ENCODE measurements at places on chromosomes 2 and 18.

DNA sequence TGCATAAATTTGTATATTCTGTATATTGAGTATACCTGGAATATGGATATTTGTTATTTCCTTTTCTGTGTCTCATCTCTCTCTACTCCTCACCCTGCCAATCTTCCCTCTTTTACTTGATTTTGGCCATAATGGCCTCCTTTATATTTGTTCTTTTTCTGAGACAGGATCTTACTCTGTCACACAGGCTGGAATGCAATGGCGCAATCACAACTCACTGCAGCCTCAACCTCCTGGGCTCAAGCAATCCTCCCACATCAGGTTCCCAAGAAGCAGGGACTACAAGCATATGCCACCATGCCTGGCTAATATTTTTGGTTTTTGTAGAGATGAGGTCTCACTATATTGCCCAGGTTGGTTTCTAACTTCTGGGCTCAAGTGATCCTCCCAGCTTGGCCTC is 30.5 kb downstream of the PREPL start:
- no peak for DNase-seq

GRCh38 chr2:175009917-175010621 is 4.9 kb upstream of the CHN1 start:
- DNase-seq, result no peak

GRCh38 chr2:48098539-48098938 is 192.2 kb upstream of the FBXO11 start:
- no peak for DNase-seq

DNA sequence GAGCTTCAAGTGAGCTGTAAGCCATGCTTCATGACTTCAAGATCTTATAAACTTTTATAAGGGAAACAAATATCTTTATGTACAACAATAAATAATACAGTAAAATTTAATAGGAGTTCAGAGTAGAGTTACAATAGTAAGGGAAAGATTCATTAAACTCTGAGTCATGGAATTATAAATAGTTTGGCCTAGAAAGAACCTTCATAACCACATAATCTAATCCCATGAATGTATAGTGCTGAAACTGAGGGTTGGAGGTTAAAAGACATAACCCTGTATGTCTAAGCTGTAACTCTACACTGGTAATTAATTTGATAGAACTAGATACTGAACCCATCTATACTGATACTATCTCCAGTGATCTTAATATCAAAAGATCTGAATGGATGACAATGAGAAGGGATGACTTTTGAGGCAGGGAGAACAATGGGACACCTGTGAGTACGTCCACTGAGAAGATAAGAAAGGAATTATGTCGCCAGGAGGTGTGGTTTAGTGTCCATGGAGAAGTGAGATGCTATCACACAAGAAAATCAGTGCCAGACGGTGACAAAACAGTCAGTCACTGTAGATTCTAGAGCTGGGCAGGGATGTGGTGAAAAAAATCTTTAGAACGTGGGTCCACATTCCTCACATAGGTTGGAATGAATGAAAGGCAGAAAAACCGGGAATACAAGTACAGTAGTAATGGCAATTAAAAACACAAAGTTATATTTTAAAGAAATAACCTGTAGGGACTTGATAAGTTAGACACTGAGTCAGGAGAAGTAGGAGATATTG is 1.1 kb downstream of the IL1F10 start:
- DNase-seq, result no peak

GRCh38 chr2:179729966-179730365 is 131.4 kb downstream of the ZNF385B start:
- no peak for DNase-seq

GRCh38 chr2:198214114-198214596 is 409.8 kb downstream of the PLCL1 start:
- DNase-seq, result no peak

- DNase-seq, result no peak
Observed at GRCh38 chr2:132562245-132562644, 107.8 kb downstream of the LYPD1 start.

DNA sequence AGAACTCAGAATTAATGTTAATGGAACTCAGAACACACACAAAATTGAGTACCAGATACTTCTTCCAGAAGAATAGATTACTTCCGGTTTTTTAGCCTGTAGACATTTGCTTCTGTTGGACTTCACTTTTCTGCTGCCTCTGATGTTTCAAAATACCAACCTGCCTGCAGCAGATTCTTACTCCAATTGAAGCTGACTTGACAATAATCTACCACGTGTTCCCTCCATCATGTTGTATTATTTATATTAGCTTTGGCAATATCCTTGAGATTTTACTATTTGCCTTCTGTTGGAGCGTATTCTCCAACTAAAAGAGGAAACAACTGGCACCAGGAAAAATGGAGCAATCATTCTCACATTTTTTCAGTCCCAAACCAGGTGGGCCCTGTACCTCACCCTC is 3.1 kb upstream of the GORASP2 start:
- no peak for DNase-seq

- DNase-seq, result no peak
Observed at GRCh38 chr2:106223347-106223746, 29.2 kb upstream of the UXS1 start.

DNA sequence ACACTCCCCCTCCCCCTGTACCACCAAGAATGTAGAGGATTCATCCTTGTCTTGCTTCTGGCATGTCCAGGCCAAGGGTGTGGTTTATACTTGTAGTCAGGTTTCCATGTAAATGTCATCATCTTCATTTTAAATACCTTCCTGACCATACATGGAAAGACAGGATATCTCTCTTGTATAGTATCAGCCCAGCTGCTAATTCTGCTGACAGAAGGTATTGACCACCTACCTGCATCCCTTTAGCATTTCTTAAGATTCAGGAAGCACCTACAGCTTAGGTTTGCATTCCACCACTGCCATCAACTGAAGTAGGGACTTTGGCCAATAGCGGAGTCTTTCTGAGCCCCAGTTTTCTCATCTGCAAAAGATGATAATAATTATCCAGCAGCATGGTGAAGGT is 22.9 kb upstream of the FSHR start:
- no peak for DNase-seq

GRCh38 chr2:43169987-43170386 is 56.4 kb downstream of the ZFP36L2 start:
- no peak for DNase-seq

- DNase-seq, result no peak
Observed at GRCh38 chr2:7838669-7839068, 843.2 kb upstream of the ID2 start.
